ENCODE measurements at places on chromosomes 16 and 17. TPM values are rescaled to one million over a fixed set of nuclear protein-coding genes. Genes with fewer than 3 reads are reported as not detected.

- no peak for DNase-seq
These were observed 148.6 kb upstream of the IRX6 start for GRCh38 chr16:55175389-55175788.

GRCh38 chr16:85947230-85948137 is 48.5 kb downstream of the IRF8 start:
- no peak for DNase-seq

- no peak for DNase-seq
These were observed 8.6 kb downstream of the KRT10 start for GRCh38 chr17:40813804-40814203.

DNA sequence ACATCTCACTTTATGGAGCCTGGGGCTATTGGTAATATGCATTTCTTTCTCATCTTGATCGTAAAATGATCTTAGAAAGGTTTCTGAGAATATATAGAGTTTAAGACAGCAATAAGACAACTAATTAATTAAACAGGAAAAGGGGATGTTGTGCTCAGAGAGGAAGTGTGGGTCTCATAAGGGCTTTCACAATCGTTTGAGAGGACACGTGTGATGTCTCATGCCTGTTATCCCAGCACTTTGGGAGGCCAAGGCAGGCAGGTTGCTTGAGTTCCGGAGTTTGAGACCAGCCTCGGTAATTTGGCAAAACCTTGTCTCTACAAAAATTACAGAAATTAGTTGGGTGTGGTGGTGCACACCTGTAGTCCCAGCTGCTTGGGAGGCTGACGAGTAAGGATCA is 295.6 kb downstream of the WWOX start:
- DNase-seq = no peak

- DNase-seq = no peak
These were observed 237.1 kb downstream of the PARN start for GRCh38 chr16:14392960-14393359.

DNA sequence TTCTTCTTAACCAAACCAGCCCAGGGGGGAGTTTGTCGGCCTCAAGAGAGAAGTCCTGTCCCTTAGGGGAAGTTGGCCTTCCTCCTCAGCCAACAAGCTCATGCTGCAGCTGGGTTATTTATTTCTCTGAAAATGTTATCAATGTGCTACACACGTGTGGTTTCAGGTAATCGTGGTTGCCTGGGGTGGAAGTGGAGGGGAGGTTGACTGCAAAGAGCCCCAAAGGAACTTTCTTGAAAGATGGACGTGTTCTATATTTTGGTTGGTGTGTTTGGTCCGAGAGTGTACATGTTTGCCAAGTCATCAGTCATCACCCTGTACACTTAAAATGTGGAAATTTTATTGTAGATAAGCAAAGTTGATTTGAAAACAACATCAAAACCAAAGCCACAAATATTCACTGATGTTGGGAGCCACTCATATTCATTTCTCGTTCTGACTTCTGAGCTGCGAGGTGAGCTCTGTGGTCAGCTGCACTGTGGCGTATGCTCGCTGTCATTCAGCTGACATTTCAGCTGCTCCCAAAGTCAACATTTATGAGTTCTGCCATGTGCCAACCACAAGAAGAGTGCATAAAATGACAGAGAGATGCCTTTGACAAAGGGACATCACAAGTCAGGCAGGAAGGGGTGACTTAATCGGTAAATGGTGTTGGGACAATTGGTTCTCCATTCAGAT is 26.5 kb upstream of the ADGRG1 start:
- no peak for DNase-seq

DNA sequence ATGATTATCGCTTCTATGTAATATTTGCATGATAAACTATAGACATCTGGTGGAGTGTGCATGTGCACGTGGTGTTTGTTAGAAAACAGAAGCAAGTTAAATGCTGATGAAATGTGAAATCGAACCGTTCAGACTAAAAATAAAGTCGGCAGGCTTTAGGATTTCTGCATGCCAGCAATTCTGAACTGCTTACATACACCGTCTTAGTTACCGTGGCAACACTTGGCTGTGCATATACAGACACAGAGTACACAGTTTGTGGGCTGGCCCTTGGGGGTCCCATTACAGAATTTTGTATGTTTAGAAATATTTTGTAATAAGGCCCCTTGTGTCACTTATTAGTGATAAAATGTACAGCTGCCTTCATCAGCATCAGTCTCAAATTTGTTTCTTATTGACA is 605.5 kb downstream of the RBFOX1 start:
- DNase-seq = peak; percentile 27

ALOX12 gene
- 2.4 TPM for polyA plus RNA-seq
